ENCODE measurements at places on chromosomes 6 and 20.

- DNase-seq: no peak
These were observed 140.8 kb upstream of the PTPN1 start for GRCh38 chr20:50369225-50370035.

DNA sequence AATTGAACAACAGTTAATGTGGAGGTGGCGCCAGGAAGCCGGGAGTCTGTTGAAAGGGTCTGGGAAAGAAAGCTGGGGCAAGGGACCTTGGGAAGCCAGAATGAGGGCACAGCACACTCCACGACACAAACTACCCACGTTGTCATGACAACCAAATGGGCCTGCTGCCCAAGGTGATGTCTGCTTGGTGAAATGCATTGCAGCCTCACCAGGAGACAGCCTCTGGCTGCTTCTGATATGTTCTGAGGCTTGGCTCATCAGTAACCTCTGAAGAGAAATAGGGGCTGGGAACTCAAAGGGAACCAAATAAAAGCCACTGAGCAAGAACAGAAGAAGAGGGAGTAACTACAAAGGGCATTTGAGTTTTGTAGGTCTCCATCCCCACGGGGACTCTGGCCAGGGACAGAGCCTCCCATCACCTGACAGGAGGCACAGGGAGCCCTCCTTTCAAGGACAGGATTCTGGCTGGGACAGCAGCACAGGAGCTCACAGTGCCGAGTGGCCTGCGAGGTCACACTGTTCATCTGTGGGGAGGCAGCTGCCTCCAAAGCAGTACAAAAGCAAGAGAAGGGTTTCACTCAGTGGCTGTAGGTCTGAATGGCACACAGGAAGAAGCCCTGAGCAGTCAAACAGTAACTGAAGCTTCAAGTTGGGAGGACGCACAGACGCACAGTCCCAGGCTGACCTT, 44.6 kb upstream of the KCNK16 start:
- DNase-seq: no peak

- no peak for DNase-seq
These were observed 54.2 kb downstream of the EZR start for GRCh38 chr6:158764926-158765325.

- no peak for DNase-seq
These were observed 931 bp upstream of the MTCL3 start for GRCh38 chr6:127520066-127520465.

DNA sequence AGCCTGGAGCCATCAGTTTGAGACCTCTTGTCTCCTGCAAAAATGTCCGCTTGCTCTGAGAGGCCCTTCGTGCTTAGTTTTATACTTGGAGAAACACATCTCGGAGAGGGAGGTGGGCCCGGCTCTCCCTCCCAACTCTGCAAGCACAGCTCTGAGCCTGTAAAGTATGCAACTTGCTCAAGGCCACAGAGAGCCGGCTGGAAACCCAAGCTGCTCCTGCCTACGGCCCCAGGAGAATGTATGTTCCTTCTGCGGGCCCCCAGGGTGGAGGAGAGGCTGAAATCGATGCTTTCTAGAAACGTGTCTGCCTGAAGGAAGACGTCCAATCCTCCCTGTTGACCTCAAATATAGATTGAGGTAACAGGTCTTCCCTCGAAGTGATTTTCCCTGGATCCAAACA, 205.4 kb downstream of the PREX1 start:
- no peak for DNase-seq

- DNase-seq: no peak
These were observed 64.6 kb upstream of the ADGRF1 start for GRCh38 chr6:47106721-47107197.

DNA sequence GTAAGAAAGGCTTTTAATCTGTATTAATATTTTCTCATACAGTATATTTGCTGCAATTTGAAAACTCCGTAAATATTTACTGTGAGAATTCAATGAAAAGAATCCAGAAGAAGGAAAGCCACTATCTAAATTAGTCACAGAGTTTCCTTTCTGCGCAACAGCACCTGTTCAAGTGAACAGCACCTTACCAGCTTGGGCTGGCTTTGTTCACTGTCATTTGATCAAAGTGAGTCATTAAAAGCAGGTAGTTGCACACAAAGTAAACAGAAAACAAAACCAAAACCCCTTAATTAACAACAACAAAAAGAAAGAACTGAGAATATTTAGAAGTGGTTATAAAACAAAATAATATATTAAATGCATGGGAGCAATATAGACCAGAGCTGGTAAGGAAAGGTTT, 12.8 kb downstream of the SMLR1 start:
- no peak for DNase-seq

DNA sequence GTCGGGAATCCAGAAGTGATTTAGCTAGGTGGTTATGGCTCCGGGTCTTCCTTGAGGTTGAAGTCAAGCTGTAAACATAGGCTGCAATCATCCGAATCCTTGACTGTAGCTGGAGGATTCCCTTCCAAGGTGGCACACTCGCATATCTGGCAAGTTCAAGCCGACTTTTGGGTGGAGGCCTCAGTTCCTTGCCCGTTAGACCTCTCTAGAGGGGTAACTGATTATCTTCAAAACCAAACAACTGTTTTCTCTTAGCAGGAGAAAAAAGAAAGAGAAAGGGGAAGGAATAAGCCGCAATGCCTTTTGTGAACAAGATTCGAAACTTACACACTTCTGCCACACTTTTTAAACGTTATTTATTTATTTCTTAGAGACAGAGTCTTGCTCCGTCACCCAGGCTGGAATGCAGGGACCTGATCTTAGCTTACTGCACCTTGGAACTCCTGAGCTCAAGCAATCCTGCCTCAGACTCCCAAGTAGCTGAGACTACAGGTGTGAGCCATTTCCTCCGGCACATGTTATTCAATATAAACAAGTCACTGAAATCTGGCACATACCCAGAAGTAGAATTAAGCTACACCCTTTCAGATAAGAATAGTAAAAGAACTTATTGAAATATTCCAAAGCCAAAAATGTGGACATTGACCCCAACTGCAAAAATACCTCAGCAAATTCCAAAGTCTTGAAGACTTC, 76.3 kb downstream of the HFE start:
- DNase-seq: no peak

- DNase-seq: no peak
These were observed 54.3 kb downstream of the RALGAPA2 start for GRCh38 chr20:20658123-20658522.

- no peak for DNase-seq
These were observed 130.0 kb upstream of the BMP5 start for GRCh38 chr6:56005426-56005825.

- no peak for DNase-seq
These were observed 5.8 kb upstream of the MCM9 start for GRCh38 chr6:118940770-118941169.

GRCh38 chr6:102068349-102068929, 674.9 kb downstream of the GRIK2 start:
- DNase-seq: no peak

- no peak for DNase-seq
These were observed 39.7 kb downstream of the PREP start for GRCh38 chr6:105363100-105363754.

DNA sequence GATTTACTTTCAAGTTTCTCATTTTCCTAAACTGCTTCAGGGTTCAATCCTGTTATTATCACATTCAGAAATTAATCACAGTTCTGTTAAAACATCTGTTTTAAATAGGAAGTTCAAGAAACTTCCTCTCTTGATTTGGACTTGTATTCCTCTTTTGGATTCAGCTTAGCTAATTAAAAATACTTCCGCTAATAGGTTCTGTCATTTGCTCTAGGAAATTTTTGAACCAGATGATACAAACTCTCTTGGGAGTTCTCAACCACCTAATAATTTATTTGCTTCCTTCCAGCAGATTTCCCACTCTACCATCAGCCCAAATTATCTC, 15.9 kb upstream of the TMEM30A start:
- no peak for DNase-seq

- DNase-seq: no peak
These were observed 15.7 kb upstream of the HEY2 start for GRCh38 chr6:125733516-125734300.

GRCh38 chr6:17816921-17817611, 110.3 kb upstream of the NUP153 start:
- no peak for DNase-seq

GRCh38 chr6:25487012-25487411, 165.0 kb upstream of the SCGN start:
- DNase-seq: no peak

DNA sequence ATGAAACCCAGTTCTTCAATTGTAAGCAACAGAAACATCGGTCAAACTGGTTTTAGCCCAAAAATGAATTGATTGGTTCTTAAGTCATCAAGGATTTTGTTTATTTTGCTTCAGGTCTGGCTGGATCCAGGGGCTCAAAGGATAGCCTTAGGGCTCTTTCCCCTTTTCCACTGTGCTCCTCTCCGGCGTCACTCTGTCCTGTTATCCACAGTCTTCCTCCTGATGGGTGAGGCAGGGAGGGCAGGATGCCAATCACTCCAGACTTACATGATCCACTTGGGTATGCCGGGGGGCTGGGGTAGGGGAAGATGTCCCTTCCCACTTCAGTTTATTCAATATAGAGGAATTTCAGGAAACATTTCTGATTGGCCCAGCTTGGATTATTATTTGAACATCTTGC, 40.0 kb downstream of the PLAGL2 start:
- no peak for DNase-seq

DNA sequence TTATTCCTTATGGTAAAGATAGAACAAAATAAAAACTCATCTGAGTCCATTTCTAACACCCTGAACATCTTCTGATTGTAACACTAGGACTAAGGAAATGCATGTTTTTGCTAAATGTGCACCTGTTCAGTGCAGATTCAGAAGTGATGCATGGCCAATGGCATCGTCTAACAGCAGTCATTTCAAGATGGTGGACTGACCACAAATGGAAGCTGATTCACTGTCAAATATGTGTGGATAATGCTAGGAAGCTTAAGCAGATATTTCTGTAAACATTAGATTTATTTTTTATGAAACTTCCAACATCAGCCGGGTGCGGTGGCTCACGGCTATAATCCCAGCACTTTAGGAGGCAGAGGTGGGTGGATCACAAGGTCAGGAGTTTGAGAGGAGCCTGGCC, 394.8 kb downstream of the SAMD5 start:
- DNase-seq: no peak

DNA sequence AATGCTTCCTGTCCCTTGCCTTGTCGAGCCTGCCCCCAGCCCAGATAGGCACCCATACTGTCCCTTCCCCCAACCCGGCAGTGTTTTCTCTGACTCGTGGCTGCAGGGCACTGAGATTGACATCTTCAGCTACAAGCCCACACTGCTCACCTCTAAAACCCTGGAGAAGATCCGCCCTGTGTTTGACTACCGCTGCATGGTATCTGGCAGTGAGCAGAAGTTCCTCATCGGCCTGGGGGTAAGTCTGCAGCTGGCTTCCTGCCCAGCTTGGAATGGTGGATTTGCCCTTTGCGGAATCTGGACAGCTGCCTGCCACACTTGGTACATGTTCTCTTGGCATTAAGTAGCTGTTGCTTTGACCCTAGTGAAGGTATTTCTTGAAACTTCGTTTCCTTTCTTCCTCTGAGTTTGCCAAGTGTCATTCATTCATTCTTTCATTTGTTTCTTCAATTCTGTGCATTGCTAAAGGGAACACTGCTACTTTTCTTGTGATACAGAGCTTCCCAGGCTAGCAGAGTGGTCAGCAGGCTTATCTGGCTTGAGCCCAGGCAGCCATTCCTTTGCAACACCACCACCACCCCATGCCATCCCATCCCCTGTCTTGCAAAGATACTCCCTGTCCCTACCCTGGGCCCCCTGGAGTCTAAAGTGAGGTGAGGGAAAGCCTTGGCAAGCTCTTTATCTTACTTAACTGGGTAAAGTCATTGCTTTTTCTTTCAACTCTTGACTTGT, 26.2 kb downstream of the CCDC167 start:
- no peak for DNase-seq

GRCh38 chr6:15358579-15359327, 112.9 kb downstream of the JARID2 start:
- DNase-seq: no peak

- DNase-seq: no peak
These were observed 621 bp downstream of the NOL7 start for GRCh38 chr6:13615792-13616120.

- no peak for DNase-seq
These were observed 600 bp downstream of the XPO5 start for GRCh38 chr6:43575105-43575771.

DNA sequence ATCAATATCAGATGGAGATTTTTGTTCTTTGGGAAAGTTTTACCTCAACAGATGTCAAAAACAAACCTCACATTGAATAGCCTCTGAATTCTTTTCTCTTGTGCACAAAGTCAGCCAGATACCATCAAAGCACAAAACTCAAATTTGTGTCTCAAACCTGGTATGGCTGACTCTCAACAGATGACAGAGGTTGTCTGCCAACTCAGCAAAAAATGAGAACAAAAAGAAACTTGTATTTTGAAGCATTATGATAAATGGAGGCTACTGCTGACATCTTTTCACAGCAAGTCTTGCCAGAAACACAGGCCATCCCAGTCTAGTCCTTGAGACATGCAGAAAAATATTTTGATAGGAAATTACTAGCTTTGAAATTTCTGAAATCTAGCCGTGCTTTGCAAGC, 79.8 kb downstream of the KIF16B start:
- no peak for DNase-seq

GRCh38 chr6:56556751-56557540, 85.7 kb downstream of the DST start:
- no peak for DNase-seq

GRCh38 chr6:159045801-159046200, 1.0 kb upstream of the TAGAP start:
- no peak for DNase-seq

GRCh38 chr20:25058847-25059810, 1.2 kb upstream of the ACSS1 start:
- no peak for DNase-seq

- no peak for DNase-seq
These were observed 1.6 kb upstream of the PRL start for GRCh38 chr6:22298475-22298890.

DNA sequence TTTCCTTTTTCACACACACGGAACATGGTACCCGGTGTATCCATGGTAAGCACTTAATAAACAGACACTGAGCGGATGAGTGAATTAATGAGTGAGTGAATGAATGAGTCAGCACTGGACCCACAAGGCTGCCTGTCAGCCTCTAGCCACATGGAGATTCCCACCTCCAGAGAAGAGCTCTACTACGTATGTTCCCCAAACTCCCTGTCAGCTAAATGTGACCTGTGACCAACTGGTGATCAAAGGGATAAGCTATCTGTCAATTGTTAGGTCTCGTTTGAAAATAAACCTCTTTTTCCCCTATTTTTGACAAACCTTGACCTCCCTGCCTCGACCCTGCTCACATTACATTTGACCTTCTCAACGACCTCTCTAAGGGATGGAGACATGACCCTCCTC, 24.5 kb upstream of the TAF8 start:
- DNase-seq: no peak

All from cortex of kidney (tissue), 1 donor.